ENCODE measurements at places on chromosomes 16 and 17. TPM values are rescaled to one million over a fixed set of nuclear protein-coding genes. Genes with fewer than 3 reads are reported as not detected.

CORO6 gene
- 3.3 TPM for polyA plus RNA-seq

METTL23 gene
- 45.1 TPM for polyA plus RNA-seq

NPIPB9 gene
- 1.7 TPM for polyA plus RNA-seq

KATNB1 gene
- 24.9 TPM for polyA plus RNA-seq

NATD1 gene
- polyA plus RNA-seq = 14.9 TPM

NAGLU gene
- 31.6 TPM for polyA plus RNA-seq

CLEC18C gene
- polyA plus RNA-seq = 67.8 TPM

RNF227 gene
- polyA plus RNA-seq = 3.8 TPM

TBC1D3B gene
- 8.6 TPM for polyA plus RNA-seq

SEPTIN12 gene
- 6.1 TPM for polyA plus RNA-seq

WNT3 gene
- 1.8 TPM for polyA plus RNA-seq

SPNS3 gene
- 2.6 TPM for polyA plus RNA-seq

ZNF469 gene
- polyA plus RNA-seq = 1.8 TPM

SCARF1 gene
- 7.6 TPM for polyA plus RNA-seq

SNAI3 gene
- polyA plus RNA-seq = 0.59 TPM

ZNF423 gene
- polyA plus RNA-seq = 25.8 TPM

TBC1D3E gene
- polyA plus RNA-seq = not detected

ANKFN1 gene
- 1.4 TPM for polyA plus RNA-seq

KRTAP16-1 gene
- polyA plus RNA-seq = not detected

DPEP1 gene
- polyA plus RNA-seq = 62.6 TPM

CASKIN1 gene
- polyA plus RNA-seq = 1.9 TPM

SHBG gene
- polyA plus RNA-seq = 4.7 TPM

ZNF624 gene
- polyA plus RNA-seq = 11.9 TPM

CAPNS2 gene
- polyA plus RNA-seq = not detected

PARN gene
- polyA plus RNA-seq = 44.3 TPM

SLC52A1 gene
- 0.47 TPM for polyA plus RNA-seq

PDILT gene
- not detected for polyA plus RNA-seq

SLC12A3 gene
- 16.5 TPM for polyA plus RNA-seq

PRRT2 gene
- polyA plus RNA-seq = 18.1 TPM

IL17C gene
- polyA plus RNA-seq = not detected

VASN gene
- 30.0 TPM for polyA plus RNA-seq

ATP5PD gene
- 297 TPM for polyA plus RNA-seq

MRPL58 gene
- polyA plus RNA-seq = 28.4 TPM

NPW gene
- polyA plus RNA-seq = 12.4 TPM

MPP3 gene
- 15.0 TPM for polyA plus RNA-seq

DCTN5 gene
- polyA plus RNA-seq = 72.1 TPM

CBX2 gene
- 31.8 TPM for polyA plus RNA-seq

MYH8 gene
- 1.8 TPM for polyA plus RNA-seq
